Right ventricle myocardium superior (tissue), 1 donor: ENCODE measurements at places on chromosomes 4 and X. TPM values are rescaled to one million over a fixed set of nuclear protein-coding genes. Genes with fewer than 3 reads are reported as not detected.
A peak's percentile ranks its signal among the peaks of the same experiment; 100 is the strongest.

DNA sequence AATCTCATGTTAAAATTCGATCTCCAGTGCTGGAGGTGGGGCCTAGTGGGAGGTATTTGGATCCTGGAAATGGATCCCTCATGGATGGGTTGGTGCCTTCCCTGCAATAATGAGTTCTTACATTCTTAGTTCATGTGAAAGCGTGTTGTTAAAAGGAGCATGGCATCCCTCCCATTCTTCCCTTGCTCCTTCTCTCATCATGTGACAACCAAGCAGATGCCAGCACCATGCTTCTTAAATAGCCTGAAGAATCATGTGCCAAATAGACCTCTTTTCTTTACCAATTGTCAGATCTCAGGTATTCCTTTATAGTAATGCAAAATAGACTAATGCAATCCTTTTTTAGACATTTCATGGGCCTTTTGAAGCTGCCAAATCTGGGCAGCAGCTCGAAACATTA lies 29.0 kb upstream of the CLNK start:
- DNase-seq, result no peak

ARFIP1 gene
- total RNA-seq, result 10.9 TPM

DNA sequence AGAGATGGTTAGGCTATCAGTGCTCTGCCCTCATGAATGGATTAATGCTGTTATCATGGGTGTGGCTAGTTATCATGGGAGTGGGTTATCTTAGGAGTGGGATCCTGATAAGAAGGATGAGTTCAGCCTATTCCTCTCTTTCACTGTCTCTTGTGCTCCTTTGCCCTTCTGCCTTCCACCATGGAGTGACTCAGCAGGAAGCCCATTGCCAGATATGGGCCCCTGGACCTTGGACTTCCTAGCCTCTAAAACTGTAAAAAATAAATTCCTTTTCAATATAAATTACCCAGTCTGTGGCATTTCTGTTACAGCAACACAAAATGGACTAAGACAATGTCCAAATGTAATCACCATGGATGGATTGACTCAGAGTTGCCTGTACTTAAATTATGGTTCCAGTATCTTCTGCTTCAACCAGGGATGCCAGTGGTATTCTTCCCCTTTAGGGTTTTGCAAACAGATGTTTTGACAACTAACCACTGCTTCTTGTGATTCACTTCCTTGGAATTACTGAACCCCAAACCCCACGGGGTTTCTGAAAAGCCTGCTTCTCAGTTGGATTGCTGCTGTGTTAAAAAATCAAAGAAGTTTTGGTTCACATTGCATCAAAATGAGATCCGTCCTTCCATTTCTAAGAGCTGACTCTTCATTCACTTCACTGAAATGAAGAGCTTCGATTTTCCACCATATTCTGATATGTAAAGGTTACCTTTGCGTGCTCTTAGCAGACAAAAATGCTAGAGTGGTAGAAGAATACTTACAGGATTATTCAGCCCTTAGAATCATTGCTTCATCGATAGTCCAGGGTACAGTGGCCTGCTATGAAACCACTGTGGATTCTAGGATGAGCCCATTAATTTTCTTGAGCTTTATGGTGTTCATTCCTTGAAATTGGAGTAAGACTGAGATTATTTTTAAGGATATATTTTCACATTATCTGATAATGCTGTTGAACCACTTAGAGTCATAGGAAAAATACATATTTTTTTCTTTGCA lies 107.7 kb downstream of the FRMPD4 start:
- no peak for DNase-seq

F8A3 gene
- total RNA-seq, result not detected

DNA sequence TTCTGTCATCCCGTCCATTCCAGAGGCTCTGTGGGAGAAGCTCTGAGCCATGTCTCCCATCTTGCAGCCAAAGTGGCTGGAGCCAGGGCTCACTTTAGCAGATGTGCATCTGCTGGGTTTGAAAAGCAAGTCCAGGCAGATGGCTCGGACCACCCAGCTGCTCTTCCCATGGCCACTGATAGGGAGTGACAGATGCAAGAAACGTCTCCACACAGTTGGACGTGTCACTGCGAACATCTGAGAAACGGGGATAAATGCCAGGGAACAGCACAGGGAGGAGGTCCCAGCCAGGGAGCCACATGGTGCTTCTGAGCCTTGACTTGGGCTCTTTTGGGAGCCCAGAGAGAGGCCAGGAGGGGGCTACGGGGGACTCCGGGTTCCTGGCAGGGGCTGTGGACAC lies 242.3 kb downstream of the AFAP1 start:
- DNase-seq, result peak; percentile 32

DNA sequence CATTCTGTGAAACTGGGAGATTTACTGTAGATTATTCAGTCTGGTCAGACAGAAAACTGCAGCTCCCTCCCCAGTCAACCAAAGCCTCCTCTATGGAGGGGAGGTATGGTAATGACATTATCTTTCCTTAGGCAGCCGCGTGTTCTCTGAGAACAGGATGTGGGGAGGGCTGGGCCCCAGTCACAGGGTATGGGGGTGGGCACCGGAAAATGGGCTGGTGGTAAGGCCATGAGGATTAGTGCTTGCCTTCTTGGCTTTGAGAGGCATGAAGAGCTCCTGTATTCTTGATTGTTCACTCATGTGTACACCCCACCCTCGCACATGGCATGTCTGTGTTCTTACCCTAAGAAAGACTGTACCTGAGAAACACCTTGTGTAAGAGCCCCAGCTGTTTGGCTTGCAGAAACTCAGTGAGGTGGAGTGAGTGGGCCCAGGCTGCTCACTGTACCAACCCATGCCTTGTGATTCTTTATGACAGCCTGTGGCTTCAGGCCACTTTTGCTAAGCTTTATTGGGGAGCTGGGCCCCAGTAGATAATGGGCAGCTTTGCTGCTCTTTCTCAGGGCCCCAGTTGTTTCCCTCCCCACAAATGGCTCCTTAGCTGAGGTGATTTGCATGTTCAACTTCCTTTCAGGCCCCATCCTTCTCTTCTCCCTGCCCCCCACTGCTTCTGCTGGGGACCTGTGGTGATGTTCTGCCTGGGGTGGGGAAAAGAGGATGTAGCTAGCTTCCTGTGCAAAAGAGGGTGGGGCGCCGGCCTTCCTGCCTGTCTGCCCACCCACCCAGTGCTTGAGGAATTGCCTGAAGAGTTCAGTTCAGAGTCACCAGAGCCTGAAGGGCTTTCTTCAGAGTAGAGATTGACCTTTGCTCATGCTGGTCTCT lies 30.7 kb downstream of the MSN start:
- DNase-seq, result peak; percentile 72

PLAC8 gene
- total RNA-seq, result 0.75 TPM

TLR2 gene
- total RNA-seq, result 3.5 TPM

DNA sequence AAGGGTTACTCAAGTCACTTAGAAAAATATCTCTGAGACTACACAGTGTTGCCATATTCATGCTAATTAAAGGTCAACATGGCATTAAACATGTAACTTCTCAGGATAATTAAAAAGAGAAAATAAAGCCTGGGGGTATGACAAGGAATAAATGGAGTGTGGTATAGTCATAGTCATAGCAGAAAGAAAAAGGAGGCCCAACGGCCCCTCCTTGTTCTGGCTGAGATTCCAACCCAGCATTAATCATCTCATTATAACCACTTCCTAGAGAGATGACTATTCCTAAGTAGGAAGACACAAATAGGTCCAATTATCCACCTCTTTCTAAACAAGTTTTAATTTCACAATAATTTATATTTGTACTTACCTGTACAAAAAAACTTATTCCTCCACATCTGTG lies 778.4 kb upstream of the AADAT start:
- DNase-seq, result no peak

DNA sequence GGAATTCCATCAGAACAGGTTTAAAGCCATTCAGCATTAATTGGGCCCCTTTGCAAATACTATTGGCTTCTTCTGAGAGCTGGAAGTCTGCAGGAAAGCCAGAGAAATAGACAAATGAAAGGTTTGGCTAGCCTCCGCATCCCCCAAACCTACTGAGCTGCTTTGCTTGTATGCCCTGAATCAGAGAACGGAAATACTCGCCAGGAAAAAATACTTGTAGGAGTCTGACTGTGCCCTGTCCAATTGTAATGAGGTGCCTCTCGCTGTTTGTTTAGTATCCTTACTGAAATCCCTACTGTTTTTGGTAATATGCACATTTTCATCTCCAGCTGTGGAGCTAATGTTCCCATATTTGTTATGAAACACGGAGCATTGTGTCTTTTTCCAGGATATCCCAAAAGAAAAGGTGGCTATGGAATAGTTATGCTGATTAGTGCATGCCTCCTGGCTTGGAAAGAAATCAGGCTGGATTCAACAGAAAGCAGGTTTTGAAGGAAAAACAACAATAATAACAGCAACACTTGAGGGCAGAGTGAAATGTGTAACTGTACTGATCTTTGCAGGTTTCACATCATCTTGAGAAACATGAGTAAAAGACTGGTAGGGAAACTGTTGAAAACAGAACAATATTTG lies 50.7 kb upstream of the NLGN4X start:
- no peak for DNase-seq

FGFBP2 gene
- total RNA-seq, result 2.0 TPM

AMTN gene
- total RNA-seq, result not detected

DNA sequence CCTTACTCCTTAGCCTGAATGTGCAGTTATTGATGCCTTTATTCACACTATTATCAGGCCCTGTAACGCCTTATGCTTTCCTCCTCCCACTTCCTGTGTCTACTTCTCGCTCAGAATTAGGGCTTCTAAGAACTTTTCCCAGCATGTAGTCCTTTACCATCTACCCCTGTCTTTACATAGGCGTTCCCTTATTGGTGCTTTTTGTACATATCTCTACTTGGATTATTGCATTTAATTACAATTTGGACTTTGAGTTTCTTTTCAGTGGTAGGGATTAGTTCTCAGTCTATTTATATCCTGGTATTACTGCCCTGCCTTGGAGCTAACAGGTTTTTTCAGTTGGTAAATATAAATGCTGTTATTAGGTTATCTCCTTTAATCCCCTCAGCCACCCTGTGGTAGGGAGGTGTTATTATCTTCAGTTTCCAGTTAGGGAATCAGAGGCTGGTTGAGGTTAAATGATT lies 84.0 kb downstream of the RBPJ start:
- no peak for DNase-seq

DNA sequence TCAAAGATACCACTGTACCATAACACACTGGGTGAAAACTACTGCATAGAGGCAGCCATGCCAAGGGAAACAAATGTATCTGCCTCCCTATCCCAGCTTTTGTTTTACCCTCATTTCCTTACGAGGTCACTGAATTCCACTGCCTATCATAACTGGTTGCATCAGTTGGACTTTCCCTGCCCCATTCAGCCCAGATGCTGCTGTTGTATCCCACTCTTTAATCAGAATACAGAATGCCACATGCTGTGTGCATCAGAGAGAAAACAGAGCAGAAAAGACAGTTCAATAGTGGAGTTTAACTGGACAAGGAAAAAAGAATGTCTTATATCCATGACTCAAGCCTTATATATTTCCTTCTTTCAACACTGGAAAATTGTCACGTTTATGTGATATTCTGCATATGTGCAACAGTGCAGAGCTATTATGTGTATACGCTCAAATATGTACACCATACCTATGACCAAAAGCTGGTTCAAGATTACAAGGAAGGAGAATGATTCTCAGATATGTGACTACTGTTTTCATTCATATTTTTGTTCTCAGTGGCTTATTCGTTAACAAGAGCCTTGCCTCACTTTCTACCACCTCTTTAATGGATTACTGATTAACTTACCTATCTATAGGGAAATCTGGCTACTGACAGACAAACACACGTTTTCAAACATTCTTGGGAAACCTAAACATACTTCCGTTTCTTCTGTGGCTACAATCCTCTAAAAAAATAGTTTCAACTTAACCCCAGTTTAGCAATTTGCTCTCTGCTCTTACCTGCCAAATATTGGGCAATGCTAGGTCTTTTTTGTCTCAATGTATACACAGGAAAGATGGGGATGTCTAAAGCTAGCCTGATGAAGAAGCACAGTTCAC lies 378.9 kb downstream of the SMARCA1 start:
- DNase-seq, result no peak

GRCh38 chr4:94373752-94374151 lies 31.1 kb upstream of the HPGDS start:
- DNase-seq, result no peak

DNA sequence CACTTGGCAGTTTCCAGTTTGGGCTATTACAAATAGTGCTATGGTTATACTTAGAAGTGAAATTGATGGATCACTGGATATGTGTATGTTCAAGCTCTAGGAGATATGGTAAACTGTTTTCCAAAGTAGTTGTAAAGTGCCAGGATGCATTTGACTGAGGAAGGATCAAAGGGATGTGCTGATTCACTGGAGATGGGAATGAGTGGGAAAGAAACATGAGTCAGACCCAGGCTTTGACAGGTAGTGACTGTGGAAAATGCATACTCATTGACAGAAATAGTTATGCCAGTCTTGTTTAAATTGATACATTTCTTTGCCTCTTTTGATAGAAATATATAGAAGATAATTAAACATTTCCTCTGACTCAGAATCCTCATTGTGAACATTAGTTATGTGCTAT lies 77.9 kb downstream of the CEP135 start:
- DNase-seq, result no peak

DNA sequence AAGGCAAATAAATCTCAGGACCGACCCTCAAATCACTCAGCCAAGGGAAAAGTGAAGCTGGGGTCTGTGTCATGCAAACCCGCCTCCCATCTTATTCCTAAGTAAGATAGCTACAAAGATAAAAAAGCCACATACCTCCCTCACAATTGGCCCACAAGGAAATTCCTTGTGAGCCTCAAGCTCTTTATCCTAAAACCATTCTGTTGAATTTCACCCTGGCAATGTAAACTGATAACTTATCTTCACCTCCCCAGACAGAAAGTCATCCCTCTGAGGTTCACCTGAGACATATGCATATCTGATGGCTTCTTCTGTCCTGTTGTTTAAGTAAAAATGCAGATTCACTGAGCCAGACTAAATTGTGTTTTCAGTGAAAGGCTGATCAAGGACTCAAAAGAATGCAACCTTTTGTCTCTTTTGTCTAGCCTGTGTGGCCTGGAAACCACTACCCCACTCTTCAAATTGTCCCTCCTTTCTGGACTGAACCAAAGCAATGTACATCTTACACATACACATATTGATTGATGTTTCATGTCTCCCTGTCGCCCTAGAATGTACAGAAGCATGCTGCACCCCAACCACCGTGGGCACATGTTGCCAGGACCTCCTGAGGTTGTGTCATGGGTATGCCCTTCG lies 91.3 kb downstream of the MFAP3L start:
- no peak for DNase-seq

DNA sequence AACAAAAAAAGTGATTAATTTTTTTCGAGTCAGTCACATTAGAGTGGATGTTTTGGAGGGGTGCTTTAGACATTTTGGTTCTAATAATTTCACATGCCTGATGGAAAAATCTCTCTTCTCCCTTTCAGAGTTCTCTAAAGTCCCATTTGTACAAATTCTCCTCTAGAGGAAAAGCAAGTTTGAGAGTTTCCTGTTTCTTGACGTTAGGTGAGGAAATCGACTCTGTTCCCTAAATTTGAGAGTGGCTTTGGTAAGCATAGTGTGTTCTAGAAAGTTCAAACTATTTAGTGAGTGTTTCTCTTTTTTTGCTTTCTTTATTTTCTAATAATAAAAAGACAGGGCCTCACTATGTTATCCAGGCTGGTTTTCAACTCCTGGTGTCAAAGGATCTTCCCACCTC lies 1.6 kb upstream of the ATP6AP2 start:
- no peak for DNase-seq
